ENCODE measurements at places on chromosomes 5 and 9.
A peak's percentile ranks its signal among the peaks of the same experiment; 100 is the strongest.

DNA sequence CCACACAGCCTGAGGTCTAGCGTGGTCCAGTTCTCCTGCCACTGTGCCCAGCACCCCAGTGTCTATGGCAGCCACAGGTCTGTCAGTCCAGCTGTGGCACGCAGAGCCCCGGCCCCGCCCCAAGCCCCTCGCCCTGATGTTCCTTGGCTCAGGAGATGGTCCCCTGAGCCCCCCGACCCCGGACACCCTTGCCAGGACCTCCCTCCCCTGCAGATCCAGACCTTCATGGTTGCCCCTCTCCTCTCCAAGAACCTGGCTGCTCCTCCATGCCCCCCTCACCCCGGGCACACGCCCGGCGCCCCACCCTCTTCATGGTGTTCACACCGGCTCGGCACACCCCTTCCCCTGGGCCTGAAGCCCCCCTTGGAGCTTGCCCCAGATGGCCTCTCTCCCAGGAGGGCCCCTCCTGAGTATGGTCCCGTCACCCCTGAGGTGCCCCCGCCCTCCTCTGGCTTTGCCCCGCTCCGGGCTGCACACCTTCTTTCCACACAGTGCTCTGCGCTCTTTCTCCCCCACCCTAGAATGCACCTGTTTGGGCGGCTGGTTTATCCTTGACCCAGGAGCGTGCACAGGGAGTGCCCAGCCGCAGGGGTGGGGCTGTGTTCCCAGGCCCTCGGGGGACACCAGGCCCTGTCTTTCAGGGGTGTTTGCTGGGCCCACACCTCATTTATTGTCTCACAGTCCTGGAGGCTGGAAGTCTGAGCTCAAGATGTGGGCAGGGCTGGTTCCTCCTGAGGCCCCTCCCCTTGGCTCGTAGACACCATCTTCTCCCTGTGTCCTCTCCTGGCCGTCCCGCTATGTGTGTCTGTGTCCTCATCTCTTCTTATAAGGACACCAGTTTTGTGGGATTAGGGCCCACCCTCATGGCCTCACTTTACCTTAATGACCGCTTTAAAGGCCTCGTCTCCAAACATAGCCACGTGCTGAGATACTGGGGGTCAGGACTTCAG is 37.6 kb downstream of the KCNT1 start:
- no peak for DNase-seq

- no peak for DNase-seq
Observed at GRCh38 chr9:99894826-99895225, 11.6 kb upstream of the STX17 start.

- DNase-seq = no peak
Observed at GRCh38 chr9:114499941-114500696, 5.2 kb downstream of the WHRN start.

DNA sequence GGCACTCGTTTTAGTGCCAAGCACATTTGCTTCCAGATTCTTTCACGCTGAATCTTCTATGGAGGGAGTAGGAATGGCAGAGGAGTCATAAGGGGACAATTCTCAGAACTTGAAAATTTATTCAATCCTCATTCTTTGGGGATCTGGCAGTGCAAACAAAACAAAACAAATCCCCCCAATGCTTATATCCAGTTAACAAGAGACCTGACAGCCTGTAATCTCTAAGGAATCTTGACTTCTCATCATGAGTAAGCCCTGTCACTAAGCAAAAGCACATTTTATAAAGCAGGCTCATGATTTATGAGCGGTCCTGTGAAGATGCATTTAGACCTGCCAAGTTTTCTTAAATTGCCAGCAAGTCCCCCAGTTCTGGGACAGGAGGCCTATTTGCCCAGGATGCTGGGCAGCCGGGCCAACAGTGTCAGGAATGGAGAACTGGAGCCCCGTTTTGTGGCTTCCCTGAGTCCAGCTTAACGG is 513.9 kb downstream of the CTNND2 start:
- DNase-seq = no peak

GRCh38 chr9:92206488-92206887 is 87.0 kb downstream of the IARS1 start:
- DNase-seq = no peak

- DNase-seq = no peak
Observed at GRCh38 chr5:129112295-129112694, 17.7 kb downstream of the ISOC1 start.

GRCh38 chr5:37900692-37901091 is 60.9 kb upstream of the GDNF start:
- DNase-seq = peak; percentile 23

DNA sequence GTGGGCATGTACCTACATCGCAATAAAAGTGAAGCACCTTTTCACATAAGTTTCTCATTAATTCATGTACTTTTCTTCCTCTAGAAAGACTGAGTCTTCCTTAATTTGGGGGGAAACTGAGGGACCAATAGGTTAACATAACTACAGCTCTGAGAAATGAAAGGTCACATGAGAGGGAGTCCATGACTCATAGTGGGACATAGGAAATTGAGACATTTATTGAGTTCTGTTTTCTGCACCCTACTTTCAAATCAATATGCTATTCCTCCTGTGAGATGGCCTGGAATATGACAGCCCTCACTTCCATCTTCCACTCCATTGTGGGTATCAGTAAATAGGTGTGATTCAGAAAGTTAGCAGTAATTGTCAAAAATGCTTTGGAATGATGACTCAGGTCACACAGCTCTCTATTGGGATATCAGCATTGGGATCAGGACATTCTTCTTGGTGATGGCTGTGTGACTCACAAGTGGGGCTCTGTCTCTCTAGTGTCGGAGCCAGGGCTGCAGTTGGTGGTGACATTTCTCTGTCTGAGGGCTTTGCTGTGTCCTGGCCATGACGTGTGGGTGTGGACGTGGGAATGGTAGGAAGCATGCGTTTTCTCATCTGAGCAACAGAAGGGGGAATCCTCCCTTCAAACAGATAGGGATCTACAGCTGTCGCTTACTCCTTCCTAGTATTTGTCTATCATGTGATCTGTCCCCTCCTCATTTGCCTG is 125.0 kb downstream of the TRIO start:
- DNase-seq = no peak

DNA sequence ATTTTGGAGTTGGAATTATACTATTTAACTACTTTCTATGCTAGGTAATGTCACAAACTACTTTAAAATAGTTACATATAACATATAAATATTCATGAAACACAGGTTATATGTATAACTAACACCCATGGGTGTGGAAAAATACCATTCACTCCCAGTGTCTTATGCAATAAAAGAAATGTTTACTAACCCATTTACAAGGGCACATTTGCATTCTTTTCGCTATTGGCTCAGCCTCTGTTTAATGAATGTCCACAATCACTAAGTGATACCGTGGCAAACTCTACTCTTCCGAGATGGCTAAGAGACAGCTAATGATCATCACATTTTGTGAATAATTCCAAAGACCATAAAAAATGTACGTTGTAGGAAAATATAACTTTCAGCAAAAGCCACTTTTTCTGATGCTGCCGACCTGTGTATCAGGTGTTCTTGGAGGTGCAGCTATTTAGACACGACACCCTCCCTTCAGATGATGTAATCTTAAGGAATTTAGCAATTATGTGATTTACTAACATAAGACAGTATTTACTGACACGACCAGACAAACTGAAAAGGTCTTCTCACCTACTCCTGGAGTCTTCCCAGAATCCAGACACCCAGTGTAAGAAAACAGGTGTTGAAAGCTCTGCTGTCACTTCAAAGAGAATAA is 121.7 kb upstream of the FAM120A start:
- no peak for DNase-seq

- peak; percentile 58 for DNase-seq
Observed at GRCh38 chr9:81613002-81613812, 76.1 kb downstream of the TLE1 start.

DNA sequence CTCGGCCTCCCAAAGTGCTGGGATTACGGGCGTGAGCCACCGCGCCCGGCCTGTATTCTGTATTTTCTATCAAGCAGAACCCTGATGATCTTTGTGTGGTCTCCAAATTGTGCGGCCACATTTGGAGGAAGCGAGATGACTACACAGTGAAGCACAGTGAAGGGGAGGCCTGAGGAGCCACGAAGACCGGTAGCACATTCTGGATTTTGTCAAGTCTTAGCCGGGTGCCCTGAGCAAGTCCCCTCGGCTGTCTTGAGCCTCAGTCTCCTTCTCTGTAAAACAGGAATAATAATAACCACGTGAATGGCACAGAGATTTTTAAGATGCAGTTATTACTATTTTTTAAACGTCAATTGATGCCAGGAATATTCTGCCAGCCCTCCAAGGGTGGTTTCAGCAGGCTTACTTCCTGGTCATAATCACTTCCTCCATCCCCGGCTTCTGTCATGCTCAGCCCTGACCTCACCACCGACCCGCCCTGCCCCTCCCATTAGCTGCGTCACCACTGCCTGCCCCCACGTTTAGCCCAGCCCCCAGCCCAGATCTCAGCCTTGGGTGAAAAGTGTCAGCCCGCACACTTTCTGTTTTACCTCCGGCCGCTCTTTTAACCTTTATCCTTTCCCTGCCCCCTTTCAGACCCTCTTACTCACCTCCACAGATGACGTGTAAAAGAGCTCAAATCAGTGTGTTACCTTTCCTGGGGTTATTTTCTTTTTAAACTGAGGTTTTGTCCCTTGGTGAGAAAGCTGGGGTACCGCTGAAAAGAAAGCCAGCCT is 27.0 kb upstream of the ERGIC1 start:
- peak; percentile 75 for DNase-seq

- DNase-seq = no peak
Observed at GRCh38 chr5:55621229-55621628, 86.5 kb upstream of the PLPP1 start.

GRCh38 chr5:11037080-11037479 is 276.0 kb upstream of the DAP start:
- DNase-seq = no peak

DNA sequence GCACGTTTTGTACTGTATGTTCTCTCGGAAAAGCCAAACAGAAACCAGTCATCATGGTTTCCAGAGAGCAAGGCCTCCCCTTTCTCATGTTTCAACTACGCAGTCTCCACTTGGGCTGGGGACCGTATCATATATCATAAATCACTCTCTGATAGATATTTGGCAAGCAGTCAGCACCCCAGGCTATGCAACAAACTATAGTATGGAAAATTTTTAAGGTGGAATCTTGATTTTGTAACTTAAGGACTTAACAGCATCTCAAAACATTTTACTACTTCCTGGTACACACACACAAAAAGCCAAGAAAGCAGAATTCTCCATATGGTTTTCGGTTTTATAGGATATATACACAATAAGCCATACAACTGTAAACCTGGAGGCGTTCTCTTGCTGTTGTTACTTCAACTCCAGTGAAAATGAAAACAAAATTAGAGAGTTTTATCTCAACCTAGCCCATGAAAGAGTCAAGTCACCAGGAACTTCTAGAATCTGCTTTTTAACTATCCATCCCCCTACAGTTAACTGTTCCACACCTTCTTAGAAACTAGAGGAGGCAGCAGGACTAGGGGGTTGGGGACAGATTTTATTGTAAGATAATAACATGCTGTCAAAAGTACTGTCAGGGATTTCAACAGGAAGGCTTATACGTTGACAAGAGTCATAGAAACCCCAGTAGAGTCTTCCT is 283.4 kb downstream of the NFIB start:
- no peak for DNase-seq

- no peak for DNase-seq
Observed at GRCh38 chr9:81822967-81823366, 105.3 kb upstream of the SPATA31D4 start.

DNA sequence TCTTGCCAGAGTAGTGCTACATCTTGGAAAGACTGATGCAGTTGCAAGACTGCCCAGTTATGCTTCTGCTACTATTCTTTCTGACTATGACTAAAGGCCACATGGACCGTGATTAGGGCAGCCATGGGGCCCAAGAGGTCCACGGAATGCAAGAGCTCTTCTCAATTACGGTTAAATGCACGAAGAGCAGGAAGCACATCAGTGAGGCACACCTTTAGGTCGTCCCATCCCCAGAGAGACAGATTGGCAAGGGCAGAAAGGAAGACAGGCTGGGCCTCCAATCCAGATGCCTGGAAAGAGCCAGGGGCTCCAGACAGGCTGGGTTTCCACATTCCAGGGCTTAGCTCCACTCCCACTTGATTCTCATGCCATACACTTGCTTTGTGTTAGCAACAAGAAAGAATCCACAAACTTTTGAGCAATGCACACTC is 132.3 kb upstream of the SLIT3 start:
- no peak for DNase-seq

All from kidney (tissue), 22 donors.